ENCODE measurements at places on chromosomes 7 and 10.

DNA sequence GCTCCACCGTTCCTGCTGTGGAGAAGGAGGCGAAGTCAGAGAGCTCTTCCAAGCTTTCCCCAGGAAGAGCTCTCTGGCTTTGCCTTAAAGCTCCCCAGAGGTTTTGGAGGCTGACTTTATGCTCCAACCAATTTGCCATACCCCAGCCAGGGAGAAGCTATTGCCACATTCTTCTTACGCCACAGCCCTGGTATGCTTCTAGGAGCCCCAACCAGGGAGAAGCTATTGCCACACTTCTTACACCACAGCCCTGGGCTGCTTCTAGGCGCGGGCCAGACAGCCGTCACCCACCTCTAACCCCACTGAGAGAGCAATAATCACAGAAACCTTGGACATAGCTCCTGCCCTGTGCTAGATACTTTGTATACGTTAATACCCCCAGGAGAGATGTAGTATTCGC lies 951 bp downstream of the ELOVL3 start:
- H3K27ac ChIP-seq = no peak overlapping the region
- H3K27me3 ChIP-seq = peaks cover 50% of the 10 kb centered on the region
- H3K4me1 ChIP-seq = peaks cover 16% of the 10 kb centered on the region

- H3K27me3 ChIP-seq = no peaks in the 10 kb centered on the region
- H3K27ac ChIP-seq = no peak overlapping the region
- no peaks in the 10 kb centered on the region for H3K4me1 ChIP-seq
- H3K36me3 ChIP-seq = no peaks in the 10 kb centered on the region
- no peak overlapping the region for H3K4me3 ChIP-seq
Observed at GRCh38 chr10:15251791-15252380, 83.4 kb upstream of the NMT2 start.

- H3K4me3 ChIP-seq = no peak overlapping the region
- H3K4me1 ChIP-seq = no peaks in the 10 kb centered on the region
- no peaks in the 10 kb centered on the region for H3K36me3 ChIP-seq
- peaks cover 2% of the 10 kb centered on the region for H3K27me3 ChIP-seq
- DNase-seq = no peak
Observed at GRCh38 chr7:100739934-100740333, 6.5 kb downstream of the ZAN start.

GRCh38 chr10:99535764-99536337 lies 3.1 kb downstream of the NKX2-3 start:
- peaks cover 100% of the 10 kb centered on the region for H3K27me3 ChIP-seq
- H3K27ac ChIP-seq = peak overlapping the region; percentile 90
- DNase-seq = no peak

DNA sequence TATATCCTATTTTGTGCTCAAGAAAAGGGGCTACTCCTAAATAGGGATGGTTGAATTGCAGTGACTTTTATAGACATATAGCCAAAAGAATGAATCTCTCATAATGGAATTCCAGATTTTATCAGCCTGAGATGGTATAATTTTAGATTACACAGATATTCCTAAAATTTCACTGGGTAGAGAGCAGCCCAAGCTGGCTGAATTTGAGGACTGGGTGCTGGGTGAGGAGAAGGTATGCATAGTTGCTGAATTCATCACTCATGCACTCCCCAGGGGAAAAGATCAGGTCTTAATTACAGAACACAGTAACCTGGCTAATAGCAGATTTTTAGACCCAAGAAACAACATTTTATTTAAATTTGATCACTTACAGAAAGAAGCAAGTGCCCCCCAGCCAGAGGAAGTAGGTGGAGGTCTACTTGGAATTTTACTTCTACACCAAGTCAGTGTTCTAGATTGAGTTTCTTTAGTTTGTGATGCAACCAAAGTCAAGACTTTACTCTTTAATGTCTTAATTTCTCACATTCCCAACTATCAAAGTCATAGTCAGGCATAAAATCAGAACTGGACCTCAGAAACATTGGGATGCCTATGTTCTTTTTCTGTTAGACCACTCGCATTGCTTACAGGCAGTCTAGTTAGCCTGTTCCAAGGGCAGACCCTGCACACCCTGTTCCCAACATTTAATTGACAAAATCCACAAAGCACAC lies 337.4 kb upstream of the PODXL start:
- no peak for DNase-seq
- H3K27me3 ChIP-seq = no peaks in the 10 kb centered on the region
- no peaks in the 10 kb centered on the region for H3K4me1 ChIP-seq
- no peak overlapping the region for H3K4me3 ChIP-seq

GRCh38 chr7:7176406-7177043 lies 5.8 kb upstream of the C1GALT1 start:
- no peak overlapping the region for H3K27ac ChIP-seq
- DNase-seq = no peak
- H3K4me3 ChIP-seq = no peak overlapping the region
- no peaks in the 10 kb centered on the region for H3K27me3 ChIP-seq
- H3K36me3 ChIP-seq = no peaks in the 10 kb centered on the region
